Naive thymus-derived CD4-positive, alpha-beta T cell (primary cell): ENCODE measurements at places on chromosomes 1 and 21.
A peak's percentile ranks its signal among the peaks of the same experiment; 100 is the strongest.

- DNase-seq: no peak
These were observed 195.7 kb upstream of the ADGRL2 start for GRCh38 chr1:81605023-81605422.

- DNase-seq: no peak
These were observed 455.9 kb downstream of the PLPP3 start for GRCh38 chr1:56123421-56123820.

- no peak for DNase-seq
These were observed 194.8 kb downstream of the ZZZ3 start for GRCh38 chr1:77487631-77488030.

DNA sequence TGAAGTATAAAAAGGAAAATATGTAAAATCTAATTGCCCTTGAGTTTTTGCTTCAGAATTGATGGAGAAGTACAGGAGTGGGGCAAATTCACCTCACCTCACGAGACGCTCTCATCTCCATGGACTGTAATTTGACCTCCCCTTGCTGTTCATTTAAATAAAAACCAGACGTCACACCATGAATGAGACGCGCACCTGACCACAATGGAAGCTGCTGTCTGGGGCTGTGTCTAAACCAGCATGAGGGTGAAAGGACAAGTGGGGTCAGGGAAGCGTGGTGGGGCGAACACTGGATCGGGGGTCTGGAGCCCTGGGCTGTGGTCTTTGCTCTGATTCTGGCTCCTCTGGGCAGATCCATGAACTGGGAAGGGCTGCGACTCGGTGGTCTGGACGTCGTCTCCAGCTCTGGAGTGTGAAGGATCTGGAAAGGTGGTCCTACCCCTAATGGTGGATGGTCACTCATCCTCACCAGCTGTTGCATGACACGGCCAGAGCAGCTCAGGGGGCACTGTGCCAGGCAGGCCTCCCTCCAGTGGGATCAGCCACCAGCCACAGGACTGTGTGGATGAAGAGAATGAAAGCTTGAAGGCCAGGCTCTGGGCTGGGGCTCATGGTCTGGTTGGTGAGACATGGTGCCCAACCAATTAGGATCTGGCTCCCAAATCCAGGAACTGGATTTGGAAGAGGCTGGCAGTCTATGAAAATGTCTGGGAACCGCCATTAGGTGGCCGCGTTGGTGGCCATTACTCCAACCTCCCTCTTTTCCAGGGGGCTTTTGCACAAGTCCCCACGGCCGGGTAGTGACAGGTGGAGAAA is 728.6 kb downstream of the PTPRU start:
- DNase-seq: no peak

DNA sequence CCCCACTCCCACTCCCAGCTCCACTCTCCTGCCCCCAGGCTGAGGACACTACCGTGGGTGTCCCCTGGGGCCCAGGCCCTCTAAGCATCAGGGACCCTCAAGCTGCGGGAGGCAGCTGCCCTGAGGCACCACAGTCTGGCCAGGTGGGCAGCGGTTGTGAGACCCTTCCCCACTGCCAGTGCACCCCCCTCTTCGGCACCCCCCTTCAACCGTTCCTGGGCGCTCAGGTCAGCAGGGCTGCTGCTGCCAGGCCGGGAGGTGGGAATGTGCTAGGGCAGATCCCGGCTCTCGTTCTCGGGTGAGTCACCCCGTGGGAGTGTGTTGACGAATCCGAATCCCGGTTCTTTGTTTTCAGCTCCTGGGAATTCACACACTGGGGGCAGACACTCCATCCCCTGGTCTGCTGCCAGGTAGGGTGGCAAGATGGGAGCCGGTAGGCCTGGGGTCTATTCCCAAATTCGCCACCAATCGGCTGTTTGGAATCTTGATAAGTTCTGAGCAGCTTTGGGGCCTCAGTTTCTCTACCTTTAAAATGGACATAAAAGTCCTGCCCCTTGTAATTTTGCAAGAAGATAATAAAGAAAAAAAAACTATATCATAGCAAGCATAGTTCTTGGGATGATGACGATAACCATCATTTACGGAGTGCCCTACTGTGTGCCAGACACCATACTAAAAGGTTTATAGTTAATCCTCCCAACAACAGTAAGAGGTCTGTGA is 28.5 kb upstream of the CASZ1 start:
- DNase-seq: no peak

DNA sequence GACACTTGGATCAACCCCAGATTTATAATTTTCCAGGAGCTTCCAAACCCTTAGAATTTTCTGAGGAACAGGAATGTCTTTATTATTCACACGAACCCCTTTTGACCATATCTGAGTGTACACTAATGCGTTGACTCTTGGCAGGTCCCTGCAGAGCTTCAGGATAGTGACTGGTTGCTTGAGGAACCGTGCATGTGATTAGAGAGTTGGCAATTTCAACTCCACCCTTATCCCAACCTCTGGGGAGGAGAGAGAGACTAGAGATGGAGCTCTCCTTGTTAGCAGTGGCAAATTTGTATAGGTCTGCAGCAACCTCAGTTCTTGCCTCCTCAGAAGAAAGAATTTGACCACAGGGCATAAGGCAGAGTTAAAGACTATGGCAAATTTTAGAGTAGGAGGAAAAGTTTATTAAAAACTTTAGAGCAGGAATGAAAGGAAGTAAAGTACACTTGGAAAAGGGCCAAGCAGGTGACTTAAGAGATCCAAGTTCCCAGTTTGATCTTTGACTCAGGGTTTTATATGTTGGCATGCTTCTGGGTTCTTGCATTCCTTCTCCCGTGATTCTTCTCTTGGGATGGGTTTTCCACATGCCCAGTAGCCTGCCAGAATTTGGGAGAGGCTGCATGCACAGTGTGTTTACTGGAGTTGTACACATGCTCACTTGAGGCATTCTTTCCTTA is 93.8 kb upstream of the ETV3 start:
- no peak for DNase-seq

GRCh38 chr1:230068621-230068873 is 1.5 kb downstream of the GALNT2 start:
- no peak for DNase-seq

DNA sequence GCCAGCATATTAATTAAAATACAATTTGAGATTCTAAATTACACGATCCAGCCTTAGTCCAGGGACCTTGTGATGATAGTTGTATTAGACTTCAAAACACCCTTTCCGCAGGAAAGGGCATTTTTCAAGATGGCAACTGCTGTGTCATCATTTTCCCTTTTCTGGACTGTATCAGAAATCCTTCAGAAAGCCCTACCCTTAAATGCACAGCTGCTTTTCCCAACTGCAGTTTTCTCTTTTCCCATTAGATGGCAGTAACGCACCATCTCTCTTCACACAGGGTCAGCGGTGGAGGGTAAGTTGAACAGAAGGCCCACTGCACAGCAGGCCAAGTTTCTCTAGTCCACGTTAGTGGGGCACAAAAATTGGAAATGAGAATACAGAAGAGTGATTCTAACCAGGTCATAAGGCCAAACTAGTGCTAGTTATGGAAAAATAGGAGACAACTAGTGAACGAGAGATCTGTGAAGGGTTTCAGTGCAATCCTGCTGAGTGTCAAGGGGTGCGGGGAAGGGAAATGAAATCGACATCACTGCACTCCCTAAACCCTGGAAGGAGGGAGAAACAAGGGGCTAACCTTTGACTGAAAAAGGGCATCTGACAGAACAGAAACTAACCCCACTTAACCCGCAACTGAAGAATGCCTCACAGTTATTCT is 22.1 kb upstream of the TDRD10 start:
- peak; percentile 78 for DNase-seq

- no peak for DNase-seq
These were observed 39.1 kb downstream of the CLEC20A start for GRCh38 chr1:178457651-178458050.

DNA sequence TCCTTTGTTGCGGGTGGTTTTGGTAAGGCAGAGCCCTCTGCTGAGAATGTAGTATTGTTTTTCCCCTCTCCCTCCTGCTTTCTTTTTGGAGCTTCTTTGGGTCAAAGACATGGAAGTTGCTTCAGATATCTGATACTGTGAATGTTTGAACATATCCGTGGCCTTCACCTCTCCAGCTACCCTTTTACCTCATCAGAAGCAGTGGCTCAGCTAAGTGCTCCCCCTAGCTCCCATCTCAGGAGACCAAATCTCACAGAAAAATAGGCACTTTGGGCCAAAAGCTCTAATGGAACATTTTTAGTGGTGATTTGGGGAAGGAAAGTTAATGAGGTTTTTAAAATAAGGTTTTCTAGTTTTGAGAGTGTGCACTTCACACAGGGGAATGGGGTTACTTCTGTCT is 6.3 kb downstream of the TMEM200B start:
- no peak for DNase-seq

DNA sequence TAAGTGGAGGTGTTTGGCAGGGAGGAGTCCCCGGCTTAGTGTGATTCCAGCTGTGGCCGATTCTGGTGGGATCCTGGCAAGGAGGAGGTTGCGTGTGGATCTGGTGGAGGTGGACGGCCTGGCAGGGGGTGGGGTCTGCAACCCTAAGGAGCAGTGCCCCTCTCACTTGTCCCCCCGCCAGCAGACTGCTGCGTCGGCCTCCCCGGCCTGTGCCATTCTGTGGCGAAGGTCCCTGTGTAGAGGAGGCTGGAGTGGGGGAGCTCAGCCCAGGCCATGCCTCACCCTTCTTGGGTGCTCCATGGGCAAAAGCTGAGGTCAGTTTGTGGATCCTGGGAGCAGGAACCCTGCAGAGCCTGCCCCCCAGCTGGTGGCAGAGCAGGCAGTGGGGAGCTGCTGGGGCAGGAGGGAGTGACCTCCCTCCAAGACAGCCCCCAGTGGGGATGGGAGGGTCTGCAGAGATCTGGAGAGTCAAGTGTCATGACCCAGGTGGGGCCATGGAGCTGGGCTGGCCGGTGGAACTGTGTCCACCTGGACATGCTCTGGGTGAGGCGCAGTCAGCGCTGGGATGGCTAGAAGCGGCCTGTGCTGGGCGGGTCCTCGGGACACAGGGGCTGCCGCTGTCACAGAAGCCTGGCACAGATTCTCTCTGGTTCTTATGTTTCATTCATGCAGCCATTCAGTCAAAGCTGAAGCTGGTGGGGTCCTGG is 5.3 kb downstream of the MIB2 start:
- DNase-seq: no peak

DNA sequence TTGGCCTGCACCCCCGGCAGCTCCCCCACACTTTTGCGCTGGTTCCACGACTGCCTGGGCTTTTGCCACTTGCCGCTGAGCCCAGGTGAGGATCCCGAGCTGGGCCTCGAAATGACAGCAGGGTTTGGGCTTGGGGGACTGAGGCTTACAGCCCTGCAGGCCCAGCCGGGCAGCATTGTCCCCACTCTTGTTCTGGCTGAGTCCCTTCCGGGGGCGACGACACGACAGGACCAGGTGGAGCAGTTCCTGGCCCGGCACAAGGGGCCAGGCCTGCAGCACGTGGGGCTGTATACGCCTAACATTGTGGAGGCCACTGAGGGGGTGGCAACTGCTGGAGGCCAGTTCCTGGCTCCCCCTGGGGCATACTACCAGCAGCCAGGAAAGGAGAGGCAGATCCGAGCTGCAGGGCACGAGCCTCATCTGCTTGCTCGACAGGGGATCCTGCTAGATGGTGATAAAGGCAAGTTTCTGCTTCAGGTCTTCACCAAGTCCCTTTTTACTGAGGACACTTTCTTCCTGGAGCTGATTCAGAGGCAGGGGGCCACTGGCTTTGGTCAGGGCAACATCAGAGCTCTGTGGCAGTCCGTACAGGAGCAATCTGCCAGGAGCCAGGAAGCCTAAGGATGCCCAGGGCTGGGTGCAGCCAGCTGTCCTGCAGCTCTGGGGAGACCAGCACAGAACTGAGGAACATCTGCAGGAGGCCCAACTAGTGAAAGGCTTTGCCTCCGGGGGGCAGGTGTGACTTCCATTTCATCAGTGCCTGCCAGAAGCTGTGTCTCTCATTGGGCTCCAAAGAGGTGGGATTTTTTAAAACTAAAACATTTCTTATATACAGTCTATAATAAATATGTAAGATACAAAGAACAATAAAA is 1.2 kb downstream of the HPDL start:
- DNase-seq: no peak

DNA sequence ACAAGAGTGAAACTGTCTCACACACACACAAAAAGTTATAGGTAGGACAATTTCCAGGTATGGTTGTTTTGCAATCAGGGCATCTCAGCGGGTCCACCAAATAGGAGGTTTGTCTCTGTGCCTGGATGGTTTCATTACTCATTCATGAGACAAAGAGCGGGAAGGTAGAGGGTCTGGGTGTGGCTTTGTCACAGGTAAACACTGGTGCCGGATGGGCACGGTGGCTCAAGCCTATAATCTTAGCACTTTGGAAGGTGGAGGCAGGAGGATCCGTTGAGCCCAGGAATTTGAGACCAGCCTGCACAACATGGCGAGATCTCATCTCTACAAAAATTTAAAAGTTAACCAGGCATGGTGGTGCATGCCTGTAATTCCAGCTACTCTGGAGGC is 16.3 kb upstream of the ERVH48-1 start:
- DNase-seq: no peak

- no peak for DNase-seq
These were observed 56.2 kb downstream of the FCRL5 start for GRCh38 chr1:157496121-157496526.

GRCh38 chr1:220371324-220371723 is 99.1 kb upstream of the RAB3GAP2 start:
- no peak for DNase-seq

DNA sequence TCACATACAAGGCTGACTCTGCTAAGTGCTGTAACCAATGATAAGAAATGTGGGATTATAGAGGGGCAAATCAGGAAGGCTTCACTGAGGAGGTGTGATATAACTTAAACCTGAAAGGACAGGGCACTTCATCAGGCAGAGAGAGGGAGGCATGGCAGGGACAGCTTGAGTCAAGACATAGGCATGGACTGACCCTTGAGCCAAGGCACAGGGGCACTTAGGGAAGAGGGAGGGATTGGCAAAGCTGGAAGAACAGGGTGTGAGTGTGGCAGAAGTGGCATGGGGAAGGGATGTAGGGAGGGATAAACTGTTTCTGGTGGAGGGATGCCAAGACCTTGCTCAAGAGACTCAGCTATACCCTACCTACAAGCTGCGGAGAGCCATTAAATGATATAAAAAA is 81.3 kb downstream of the PLXNA2 start:
- no peak for DNase-seq

- no peak for DNase-seq
These were observed 9.6 kb upstream of the ECE1 start for GRCh38 chr1:21299780-21300395.

DNA sequence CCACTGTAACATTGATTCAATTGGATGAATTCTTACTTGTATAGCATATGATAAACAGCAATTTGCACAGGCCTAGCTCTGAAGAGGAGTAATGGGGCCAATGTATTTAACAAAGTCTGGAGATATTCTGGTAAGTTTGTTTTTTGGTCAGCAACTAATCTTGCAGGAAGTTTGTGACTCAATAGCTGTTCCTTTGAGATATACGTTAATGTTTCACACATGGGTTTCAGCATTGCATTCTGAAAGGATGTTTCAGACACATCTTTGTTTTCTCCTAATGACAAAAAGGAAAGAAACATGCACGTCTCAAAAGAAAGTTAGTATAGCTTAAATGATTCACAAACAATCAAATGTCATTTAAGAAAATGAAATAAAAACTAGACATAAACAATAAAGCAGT is 49.0 kb downstream of the LTN1 start:
- DNase-seq: no peak

GRCh38 chr1:22680726-22681125 is 27.7 kb downstream of the C1QB start:
- no peak for DNase-seq
